Stimulated activated CD8-positive, alpha-beta memory T cell treated with anti-CD3 and anti-CD28 coated beads, Interleukin-4, amount 100 ng/mL, for 1 hour (primary cell): ENCODE measurements at places on chromosomes 3 and 15.

GRCh38 chr3:40899286-40899712 lies 300.0 kb upstream of the CTNNB1 start:
- no peak for DNase-seq

DNA sequence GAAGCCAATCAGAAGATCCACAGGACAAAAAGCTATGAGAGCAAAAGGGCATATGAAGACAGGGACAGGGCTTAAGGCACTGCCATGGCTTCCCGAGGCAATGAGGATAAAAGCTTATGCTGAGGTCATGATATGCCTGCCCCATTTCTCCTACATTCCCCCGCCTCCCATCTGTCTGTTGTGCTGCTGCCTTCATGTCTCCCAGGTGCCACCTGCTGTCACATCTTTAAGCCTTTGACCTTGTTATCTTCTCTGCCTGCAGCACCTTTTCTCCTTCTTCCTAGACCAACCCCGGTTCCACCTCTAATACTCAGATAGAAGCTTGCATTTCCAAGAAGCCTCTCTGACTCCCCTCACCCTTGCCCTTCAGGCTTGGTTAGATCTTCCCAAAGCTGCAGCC lies 213.8 kb downstream of the ARRDC4 start:
- DNase-seq: no peak

DNA sequence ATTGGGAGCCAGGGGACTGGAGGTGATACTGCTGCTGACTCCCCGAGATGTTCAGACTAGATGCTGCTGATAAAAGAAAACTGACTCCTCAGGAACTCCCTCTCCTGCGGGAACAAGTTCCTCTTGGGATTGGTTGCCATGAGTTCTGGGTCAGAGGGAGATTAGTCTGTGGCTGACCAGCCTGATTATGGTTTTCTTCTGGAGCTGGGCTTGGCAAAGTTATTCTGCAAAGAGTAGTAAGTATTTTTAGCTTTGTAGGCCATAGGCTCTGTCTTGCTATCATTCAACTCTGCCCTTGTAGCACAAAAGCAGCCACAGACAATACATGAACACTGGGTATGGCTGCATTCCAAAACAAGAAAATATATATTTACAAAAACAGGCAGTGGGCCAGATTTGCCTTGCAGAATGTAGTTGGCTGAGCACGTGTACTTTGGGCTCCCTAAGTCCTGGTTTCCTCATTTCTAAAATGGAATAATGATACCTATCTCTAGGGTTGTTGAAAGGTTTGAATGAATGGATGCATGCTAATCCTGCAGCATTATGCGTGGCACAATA lies 796.8 kb downstream of the AGBL1 start:
- DNase-seq: no peak

DNA sequence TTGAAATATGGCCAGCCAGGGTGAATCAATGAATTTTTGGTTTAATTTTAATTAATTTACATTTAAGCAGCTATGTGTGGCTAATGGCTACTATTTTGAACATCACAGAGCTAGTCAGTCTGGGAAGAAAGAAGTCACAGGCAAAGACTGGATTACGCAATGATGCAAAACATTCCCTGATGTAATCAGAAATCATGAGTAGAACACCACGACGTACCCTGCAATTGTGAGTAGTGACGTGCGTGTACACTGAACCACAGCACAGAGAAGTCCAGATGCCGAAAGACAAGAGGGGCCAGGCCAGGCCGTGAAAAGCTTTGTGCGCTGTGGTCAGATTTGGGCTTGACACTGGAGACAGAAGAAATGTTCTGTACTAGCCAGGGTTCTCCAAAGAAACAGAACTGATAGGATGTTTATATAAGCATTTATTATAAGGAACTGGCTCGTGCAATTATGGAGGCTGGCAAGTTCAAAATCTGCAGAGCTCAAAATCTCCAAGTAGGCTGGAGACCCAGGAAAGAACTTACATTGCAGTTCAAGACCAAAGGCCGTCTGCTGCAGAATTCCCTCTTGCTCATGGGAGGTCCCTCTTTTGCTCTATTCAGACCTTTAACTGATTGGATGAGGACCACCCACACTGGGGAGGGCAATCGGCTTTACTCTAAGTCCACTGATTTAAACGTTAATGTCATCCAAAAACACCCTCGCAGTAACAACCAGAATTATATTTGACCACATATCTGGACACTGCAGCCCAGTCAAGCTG lies 44.6 kb downstream of the SH3BP5 start:
- no peak for DNase-seq

- DNase-seq: no peak
Measured at GRCh38 chr3:71489315-71489761, 94.2 kb downstream of the FOXP1 start.
